Stimulated activated CD4-positive, alpha-beta T cell treated with anti-CD3 and anti-CD28 coated beads, Interleukin-15, amount 100 ng/mL, for 1 hour (primary cell): ENCODE measurements at places on chromosomes 6 and 20.

GRCh38 chr20:53890443-53891305 lies 179.7 kb downstream of the BCAS1 start:
- no peak for DNase-seq

GRCh38 chr20:53827292-53828087 lies 233.9 kb upstream of the ZNF217 start:
- DNase-seq: no peak

DNA sequence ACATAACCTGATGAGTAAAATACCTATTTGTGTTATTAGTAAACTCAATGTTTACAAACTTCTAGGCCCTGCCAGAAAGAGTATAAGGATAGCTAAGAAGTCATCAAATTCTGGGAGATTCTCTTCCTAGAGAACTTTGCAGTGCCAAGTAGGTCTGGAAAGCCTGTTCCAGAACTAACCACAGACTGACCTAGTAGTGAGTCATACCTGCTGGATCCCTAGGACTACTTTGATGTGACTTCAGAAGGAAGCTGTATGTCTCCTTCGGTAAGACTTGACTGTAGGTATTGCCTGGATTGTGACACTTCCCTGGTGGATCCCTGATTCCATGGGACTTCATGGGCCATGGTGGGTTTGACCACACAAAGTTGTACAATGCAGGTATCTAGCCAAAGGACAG lies 131.7 kb downstream of the DNAH8 start:
- no peak for DNase-seq

DNA sequence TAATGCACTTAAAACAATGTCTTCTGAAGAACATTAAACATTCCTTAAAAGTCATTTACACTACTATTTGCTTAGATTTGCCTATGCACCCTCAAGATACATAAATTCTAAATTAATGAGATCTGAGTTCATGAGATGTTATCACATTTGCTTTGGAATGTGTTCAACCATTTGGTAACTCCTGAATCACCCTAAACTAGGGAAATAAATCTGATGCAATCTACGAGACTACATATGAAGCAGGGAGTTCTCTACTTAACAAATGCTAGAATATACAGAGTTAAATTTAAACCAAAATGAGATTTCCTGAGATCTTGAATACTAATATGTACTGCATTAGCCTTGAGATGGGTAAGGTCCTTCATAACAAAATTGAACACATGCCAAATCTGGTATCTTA lies 170.1 kb downstream of the CLIC5 start:
- DNase-seq: no peak

- DNase-seq: no peak
Observed at GRCh38 chr6:131642987-131643611, 6.0 kb downstream of the ENPP3 start.

- DNase-seq: no peak
Observed at GRCh38 chr20:5150226-5151076, 23.6 kb downstream of the CDS2 start.

DNA sequence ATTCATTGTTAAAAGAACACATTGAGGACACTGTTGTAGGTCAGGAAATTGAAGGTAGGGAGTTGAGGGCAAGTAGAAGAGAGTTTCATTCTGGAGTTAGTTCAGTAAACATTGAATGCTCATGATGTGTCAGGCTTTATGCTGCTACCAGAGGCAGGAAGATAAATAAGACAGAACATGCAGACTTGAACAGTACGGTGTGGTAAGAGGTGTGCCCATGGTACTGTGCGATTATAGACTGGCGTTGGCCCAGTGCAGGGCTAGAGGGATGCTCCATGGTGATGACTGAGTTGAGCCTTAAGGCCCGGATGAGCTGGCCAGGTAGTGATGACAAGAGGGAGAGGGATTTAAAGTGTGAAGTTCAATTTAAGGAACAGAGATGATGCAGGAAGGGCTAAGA lies 50.8 kb downstream of the CARMIL1 start:
- DNase-seq: no peak

DNA sequence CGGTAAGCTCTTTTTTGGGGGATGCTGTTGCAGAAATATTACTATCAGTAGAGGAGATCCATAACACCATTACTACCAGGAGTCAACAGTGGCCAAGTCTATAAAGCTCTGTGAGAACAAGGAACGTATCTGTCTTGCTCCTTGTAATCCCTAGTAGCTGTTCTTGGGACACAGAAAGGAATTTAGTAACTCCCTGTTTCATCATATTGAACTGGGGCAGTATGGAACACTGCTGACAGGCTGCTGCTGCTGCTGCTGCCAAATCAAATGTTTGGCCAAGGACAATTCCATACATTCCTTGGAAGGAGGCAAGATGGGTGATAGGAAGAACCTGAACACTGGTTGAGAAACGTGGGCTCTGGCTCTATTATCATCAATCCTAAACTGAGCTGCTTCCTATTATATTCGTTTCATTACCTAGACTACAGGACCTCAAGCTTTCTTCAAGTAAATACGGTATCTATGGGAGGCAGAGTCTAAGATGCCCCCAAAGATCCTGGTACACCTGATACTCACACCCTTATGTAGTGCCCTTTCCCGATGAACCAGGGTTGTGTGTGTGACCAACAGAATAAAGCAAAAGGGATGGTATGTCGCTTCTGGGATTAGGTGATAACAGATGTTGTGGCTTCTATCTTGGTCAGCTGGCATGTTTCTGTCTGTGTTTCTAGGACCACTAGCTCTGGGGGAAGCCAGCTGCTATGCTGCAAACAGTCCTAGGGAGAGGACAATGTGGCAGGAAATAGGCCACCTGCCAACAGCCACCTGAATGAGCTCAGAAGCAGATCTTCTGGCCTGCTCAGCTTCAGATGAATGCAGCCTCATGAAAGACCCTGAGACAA lies 39.5 kb downstream of the ELOVL5 start:
- no peak for DNase-seq

DNA sequence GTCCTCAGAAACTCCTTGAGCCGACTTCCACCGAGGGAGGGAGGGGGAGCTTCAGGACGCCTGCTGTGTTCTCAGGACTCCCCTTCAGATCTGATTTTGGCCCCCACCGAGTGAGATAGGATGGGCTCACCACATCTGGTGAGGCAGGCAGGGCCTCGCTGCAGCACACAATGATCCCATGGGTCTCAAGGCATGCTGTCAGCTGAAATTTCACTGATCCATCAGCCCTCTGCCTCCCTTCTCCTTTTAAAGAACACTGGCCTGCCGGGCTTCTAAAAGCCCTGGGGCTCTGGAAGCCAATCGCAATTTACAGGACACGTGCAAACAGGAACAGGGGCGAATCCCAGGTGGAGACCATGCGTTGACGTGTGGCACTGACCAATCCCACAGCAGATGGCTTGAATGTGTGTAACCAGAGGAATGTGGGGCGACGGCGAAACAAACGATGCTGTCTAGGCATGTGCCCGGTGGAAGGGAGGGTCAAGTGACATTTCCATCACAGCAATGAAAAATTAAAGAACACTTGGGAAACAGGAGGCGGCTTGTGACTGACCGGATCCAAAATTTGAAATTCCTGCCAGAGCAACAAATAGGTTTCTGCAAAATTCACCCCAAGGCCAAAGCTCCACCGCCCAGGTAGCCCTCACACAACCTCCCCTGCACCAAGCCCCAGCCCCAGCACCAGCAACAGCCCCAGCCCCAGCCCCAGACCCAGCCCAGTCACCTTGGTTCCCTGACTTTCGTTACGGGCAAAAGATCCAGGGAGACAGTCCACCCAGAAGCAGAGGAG lies 167.1 kb upstream of the ZNF337 start:
- DNase-seq: no peak

DNA sequence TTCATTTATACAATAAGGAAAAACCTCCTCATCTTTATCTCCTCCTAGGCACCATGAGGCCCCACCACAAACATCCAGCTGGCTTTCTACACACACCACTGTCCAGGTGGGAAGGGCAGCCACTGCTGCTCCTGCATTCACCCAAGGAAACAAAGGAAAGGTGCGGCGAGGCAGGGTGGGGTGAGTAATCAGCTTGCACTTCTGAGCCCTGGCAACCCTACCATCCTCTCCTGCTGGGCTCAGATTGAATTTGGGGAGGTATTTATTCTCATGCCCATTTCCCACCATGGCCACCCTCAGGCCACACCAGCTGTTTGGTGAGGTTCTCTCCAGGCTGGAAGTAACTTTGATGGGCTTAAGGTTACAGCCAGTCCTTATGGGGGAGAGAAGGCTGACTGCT lies 31.2 kb upstream of the SPDEF start:
- DNase-seq: no peak

DNA sequence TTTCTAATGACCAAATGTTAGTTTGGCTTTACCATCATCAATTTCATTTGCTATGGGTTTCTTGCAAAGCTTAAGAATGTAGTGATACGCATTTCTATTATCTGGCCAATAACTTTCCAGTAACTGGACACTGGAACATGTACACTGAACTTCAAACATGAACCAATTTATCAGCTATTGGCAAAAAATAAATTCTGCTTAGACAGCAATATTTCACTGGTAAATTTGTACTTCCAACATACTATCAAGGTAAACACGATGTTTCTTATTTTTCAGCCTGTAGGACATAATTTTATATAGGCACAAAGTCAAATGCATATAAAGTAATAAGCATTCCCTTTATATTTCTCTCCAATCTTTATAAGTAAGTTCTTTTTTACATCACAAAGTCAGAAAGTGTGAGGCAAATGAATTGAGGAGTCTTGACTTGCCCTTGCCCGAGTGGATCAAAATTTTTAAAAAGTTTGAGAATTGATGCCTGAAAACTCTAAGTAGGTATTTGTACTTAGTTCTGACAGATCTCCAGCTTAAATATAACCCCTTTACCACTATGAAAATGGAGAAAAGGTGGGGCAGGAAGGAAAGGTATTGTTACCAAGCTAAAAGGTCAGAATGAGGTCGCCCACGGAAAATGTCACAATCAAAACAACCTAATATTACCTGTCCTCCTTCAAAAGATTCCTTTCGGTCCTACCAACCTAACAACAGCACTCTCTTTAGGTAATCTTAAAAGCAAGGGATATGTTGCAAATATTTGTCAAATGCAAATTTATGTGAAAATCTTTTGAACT lies 41.3 kb downstream of the STK38 start:
- DNase-seq: no peak

DNA sequence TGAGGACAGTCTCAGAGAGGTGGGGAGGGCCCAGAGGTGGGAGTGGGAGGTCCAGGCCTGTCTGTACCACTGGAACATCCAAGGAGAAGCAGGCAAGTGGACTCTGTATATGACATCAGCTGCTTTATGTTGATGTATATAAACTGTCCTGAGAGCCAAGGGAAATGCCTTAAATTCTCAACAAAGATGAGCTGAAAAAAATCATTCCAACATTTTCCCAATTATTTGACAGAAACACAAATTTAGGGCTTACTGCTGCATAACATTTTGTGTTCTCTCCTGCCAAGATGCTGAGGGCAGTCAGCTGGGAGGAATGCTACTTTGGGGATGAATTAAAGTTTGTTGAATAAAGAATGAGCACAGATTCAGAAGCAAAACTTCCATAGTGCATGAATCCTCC lies 52.8 kb downstream of the FOXC1 start:
- no peak for DNase-seq

DNA sequence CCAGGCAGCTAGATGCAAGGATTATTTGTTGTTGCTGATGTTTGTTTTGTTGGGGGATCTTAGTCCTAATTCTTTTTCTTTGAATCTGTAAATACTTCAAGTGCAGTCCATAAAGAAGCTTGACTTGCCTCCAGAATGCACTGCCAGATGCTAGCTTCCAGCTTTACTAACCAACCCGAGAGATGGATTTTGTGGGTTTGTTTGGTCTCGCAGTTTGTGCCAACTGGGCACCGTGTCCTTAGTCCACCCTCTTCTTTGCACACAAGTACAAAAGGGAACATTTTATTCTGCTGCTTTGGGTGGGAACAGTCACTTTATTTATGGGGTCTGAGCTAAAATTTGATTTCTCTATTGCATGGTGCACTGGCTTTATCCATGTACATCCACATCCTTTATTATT lies 212.0 kb downstream of the PLCB1 start:
- no peak for DNase-seq

DNA sequence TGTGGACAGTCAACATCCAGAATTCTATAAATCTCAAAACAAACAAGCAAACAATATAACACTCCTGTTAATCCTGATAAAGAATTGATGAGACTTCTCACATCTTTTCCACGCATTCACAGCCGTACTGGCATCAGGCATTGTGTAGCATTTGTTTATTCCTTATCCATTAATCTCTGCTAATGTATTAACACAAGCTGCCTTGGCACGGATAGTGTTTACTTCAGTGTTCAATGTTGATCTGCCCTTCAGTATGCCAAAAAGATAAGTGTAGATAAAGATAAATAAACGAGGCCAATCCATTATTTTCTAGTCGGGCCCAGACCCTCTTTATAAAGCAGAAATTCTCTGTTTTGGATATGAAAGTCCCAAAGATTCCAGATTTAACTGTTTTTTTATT lies 16.1 kb downstream of the UFL1 start:
- DNase-seq: no peak

DNA sequence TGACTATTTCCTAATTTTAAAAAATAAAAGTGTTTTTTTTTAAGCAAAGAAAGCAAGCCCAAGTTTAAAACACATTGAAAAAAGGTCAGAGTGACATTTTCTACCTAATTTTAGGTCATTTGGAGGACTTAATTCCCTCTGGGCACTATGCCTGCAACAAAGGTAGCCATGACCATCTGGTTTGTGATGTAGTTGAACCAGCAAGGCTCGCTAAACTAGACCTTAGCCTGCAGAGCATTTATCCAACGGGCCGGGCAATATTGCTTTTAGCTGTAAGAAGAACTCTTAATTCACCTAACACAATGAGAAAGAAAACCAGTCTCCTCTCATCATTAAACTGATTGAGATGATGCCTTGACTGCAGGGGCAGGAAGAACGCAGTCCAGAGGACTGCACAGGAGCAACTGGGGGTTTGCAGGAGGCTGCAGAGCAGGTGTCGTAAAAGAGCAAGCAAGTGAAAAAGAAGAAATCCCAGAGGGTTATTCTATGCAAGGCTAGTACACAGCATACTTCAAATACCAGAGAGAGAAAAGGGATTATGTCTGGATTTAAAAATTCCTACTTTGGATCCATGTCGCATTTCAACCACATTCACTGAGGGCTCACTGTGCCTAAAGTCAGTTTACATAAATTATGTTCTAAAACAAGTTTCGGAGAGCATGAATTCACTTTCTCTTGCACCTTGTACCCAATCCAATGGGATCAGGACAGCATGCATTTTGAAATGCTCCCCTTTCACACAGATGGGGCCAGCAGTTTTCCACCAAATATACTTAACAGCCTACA lies 12.8 kb downstream of the TRAF3IP2 start:
- DNase-seq: no peak

- DNase-seq: no peak
Observed at GRCh38 chr6:94269256-94269655, 849.9 kb upstream of the EPHA7 start.

GRCh38 chr20:41191562-41192500 lies 54.5 kb downstream of the PLCG1 start:
- DNase-seq: no peak

DNA sequence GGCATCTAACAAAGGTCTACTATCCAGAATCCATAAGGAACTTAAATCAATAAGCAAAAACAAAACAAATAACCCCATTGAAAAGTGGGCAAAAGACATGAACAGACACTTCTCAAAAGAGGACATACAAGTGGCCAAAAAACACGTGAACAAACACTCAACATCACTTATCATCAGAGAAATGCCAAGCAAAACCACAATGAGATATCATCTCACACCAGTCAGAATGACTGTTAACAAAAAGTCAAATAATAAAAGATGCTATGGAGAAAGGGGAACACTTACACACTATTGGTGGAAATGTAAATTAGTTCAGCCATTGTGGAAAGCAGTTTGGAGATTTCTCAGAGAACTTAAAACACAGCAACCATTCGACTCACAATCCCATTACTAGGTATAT lies 19.4 kb upstream of the VNN1 start:
- DNase-seq: no peak

- no peak for DNase-seq
Observed at GRCh38 chr6:148628251-148628650, 118.6 kb upstream of the UST start.
